ENCODE measurements at places on chromosomes 5 and 9. TPM values are rescaled to one million over a fixed set of nuclear protein-coding genes. Genes with fewer than 3 reads are reported as not detected.
A peak's percentile ranks its signal among the peaks of the same experiment; 100 is the strongest.

- DNase-seq = no peak
Observed at GRCh38 chr5:88322785-88323184, 54.1 kb upstream of the TMEM161B start.

PLPP6 gene
- 5.3 TPM for polyA plus RNA-seq

IGFBPL1 gene
- polyA plus RNA-seq = 0.11 TPM

FCN2 gene
- polyA plus RNA-seq = not detected

DNA sequence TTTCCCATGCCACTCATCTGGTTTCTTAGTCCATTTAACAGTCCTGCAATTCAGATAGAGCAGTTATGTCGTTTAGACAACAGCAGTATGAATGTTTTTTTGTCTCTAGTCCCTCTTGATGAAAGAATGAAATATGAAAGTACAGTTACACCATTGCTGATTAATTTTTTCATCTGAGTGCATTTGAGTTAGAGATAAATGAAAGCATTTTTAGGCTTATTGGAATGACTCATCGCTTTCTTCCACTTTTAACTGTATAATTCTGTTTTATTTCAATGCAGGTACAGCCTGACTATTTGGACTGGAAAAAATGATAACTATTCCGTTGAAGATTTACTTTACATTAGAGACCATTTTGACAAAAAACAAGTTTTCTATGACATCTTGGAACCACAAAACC is 28.7 kb downstream of the ANKRD34B start:
- no peak for DNase-seq

GRCh38 chr5:173618927-173619519 is 2.6 kb upstream of the BOD1 start:
- peak; percentile 42 for DNase-seq

BTNL3 gene
- polyA plus RNA-seq = not detected

GRCh38 chr9:136327304-136327974 is at the start of gene GPSM1:
GPSM1 (plus strand) TSS chr9:136327539; CDS start chr9:136327696, 157 bp downstream.
- DNase-seq = no peak

GRCh38 chr5:115501464-115502210 is 42.9 kb downstream of the FEM1C start:
- DNase-seq = no peak

DNA sequence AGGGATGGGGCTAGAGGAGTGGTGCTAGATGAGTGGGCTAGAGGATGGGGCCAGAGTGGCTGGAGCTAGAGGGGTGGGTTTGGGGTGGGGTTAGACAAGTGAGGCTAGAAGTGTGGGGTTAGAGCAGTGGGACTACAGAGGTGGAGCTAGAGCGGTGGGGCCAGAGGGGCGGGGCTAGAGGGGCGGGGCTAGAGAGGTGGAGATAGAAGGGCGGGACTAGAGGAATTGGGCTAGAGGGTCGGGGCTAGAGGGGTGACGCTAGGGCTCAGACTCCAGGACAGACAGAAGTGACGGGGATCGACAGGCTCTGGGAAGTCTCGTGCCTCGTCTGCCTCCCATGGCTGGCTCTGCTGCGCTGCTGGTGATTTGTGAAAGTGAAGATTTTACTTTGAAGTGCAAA is 31.0 kb upstream of the TENT4A start:
- DNase-seq = no peak

MINAR2 gene
- polyA plus RNA-seq = not detected

PTPA gene
- 120 TPM for polyA plus RNA-seq

- DNase-seq = no peak
Observed at GRCh38 chr9:2241461-2241835, 226.3 kb downstream of the SMARCA2 start.

AQP3 gene
- 38.7 TPM for polyA plus RNA-seq

PCDHA6 gene
- polyA plus RNA-seq = 0.18 TPM

MBLAC2 gene
- polyA plus RNA-seq = 2.3 TPM

DNA sequence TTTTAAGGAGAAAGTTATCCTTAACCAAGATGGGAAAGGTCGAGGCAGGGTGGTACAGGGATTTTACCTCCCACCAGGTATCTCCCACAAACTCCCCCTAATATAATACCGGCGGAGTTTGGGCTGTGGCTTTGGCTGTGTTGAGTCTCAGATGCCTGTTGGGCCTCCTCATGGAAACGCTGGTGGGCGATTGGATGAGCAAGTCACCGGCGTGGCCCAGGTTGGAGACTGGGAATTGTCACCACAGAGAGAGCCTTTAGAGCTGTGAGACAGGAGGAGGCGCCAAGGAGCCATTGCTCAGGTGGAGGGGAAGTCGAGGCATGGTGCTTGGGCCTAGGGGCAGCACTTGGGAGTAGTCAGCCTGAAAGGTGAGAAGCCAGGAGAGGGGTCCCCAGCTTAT is 3.4 kb upstream of the CAMSAP1 start:
- no peak for DNase-seq

GMCL2 gene
- not detected for polyA plus RNA-seq

PPP3R2 gene
- polyA plus RNA-seq = not detected

GRCh38 chr5:133262690-133263089 is 210.9 kb downstream of the HSPA4 start:
- no peak for DNase-seq

GRCh38 chr5:29367176-29367833 is 1826.2 kb upstream of the CDH6 start:
- no peak for DNase-seq

DNA sequence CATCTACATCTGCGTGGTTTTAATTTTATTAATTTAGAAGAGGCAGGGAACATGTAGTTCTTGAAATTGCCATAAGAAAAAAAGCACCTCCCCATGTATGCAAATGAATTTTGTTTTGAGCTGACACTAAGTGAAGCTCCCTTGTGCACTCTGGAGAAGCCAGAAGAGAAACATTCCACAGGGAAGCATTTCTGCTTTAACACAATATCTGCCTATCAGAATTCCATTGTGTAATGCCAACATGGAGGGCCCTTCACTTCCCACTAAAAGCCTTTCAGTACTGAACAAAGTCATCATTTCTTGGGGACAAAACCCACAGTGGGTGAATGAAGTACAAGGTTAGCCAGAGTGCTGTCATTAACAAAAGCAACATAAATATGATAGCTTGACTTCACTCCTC is 59.7 kb downstream of the PRELID2 start:
- DNase-seq = no peak

DNA sequence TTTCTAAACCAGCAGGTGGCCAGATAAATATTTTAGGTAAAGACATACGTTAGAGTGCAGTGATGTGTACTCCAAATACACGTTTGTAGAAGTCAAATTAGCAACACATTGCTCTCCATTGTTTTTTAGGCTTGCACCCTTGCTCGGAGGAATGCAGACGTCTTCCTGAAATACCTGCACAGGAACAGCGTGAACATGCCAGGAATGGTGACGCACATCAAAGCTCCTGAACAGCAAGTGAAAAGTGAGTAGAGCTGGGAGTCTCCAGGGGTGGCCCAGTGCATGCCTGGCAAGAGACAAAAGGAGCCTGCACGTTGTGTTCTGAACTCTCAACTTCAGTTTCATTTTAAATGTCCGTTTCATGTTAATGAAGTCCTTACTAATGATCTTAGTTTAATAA is 207.5 kb upstream of the OTULINL start:
- DNase-seq = peak; percentile 37

- no peak for DNase-seq
Observed at GRCh38 chr9:18834740-18835361, 198.2 kb downstream of the SAXO1 start.

MAMDC2 gene
- polyA plus RNA-seq = 10.9 TPM

C9 gene
- not detected for polyA plus RNA-seq

GRCh38 chr5:73544429-73545402 is 20.7 kb downstream of the ANKRA2 start:
- peak; percentile 81 for DNase-seq

PRDM9 gene
- not detected for polyA plus RNA-seq

BICD2 gene
- 15.2 TPM for polyA plus RNA-seq

DNA sequence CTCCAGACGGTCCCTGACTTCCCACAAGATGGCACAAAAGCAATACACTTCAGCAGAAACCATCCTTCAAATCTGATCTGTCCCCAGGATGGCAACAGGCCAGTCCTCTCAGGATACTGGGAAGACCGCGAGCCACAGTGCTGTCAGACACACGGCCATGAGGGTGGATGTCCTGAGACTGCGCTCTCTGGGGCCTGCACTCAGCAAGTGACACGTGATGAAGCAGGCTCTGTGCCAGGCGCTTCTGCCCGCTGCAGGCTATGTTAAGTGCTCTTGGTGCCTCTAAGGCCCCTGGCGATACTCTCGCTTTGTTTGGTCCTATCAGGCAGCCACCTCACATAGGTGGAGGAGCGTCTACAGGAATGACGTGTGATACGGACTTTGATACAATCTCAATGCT is 7.1 kb downstream of the BRD9 start:
- DNase-seq = no peak

- no peak for DNase-seq
Observed at GRCh38 chr5:73663860-73664240, 37.9 kb downstream of the ARHGEF28 start.

GRCh38 chr5:119063579-119064379 is 7.1 kb upstream of the DMXL1 start:
- DNase-seq = peak; percentile 60

- DNase-seq = no peak
Observed at GRCh38 chr5:30413540-30413939, 779.9 kb upstream of the CDH6 start.
